Upper lobe of left lung (tissue), 6 donors: ENCODE measurements at places on chromosomes 6 and 20.

DNA sequence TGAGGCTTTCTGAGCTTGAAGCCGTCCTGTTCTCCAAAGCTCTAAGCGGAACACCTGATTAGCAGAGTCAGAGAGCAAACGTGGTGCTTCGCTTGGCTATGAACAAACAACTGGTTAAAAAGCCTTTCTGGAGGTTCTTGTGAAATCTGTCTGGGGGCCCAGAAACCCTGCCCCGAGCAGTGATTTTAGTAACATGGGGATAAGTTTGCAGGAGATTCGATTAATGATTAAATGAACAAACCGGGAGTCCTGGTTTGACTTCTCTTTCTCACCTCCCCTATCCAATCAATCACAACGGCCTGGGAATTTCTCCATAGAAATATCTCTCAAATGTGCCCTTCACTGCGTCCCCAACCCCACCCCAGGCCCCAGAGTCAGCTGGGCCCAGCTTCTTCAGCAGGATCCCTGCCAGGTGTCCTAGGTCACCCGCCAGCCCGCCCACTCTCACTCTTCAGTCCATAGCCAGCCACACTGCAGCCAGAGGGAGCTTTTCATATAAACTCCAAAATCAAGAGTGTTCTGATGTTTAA is 43.6 kb downstream of the ZDHHC14 start:
- no peaks in the 10 kb centered on the region for H3K4me1 ChIP-seq
- DNase-seq, result no peak
- H3K4me3 ChIP-seq, result no peak overlapping the region
- H3K27me3 ChIP-seq, result no peaks in the 10 kb centered on the region

DNA sequence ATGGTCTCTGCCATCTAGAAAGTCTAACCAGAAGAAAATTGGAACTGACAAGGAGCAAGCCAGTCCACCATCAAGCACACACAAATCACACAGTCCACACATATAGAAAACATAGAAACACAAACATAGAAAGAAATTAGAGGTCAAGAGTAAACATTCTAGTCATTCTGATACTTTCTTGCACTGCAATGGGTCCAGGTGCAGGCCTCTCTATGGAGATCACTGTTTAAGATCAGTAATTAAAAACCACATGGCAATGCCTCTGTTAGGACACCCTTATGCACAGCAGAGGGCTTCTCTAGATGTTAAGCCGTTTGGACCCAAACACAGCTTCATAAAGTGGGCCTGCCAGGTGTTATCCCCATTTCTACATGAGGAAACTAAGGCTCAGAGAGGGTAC is 42.8 kb upstream of the SLC22A23 start:
- H3K36me3 ChIP-seq, result no peaks in the 10 kb centered on the region
- H3K27ac ChIP-seq, result no peak overlapping the region
- no peaks in the 10 kb centered on the region for H3K4me1 ChIP-seq
- no peak for DNase-seq
- no peaks in the 10 kb centered on the region for H3K27me3 ChIP-seq

DNA sequence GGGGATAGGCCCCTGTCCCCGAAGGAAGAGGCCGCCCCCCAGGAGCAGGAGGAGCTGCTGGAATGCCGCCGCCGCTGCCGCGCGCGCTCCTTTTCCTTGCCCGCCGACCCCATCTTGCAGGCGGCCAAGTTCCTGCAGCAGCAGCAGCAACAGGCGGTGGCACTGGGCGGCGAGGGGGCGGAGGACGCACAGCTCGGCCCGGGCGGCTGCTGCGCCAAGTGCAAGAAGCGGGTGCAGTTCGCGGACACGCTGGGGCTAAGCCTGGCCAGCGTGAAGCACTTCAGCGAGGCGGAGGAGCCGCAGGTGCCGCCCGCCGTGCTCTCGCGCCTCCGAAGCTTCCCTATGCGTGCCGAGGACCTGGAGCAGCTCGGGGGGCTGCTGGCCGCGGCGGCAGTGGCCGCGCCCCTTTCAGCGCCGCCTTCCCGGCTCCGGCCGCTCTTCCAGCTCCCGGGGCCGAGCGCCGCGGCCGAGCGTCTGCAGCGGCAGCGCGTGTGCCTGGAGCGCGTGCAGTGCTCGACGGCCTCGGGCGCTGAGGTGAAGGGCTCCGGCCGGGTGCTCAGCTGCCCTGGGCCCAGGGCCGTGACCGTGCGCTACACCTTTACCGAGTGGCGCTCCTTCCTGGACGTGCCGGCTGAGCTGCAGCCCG is 630 bp downstream of the PPP1R3G start:
- H3K4me1 ChIP-seq, result peaks cover 27% of the 10 kb centered on the region
- H3K4me3 ChIP-seq, result peak overlapping the region; percentile 68
- peaks cover 13% of the 10 kb centered on the region for H3K27me3 ChIP-seq
- DNase-seq, result peak; percentile 88

- no peaks in the 10 kb centered on the region for H3K36me3 ChIP-seq
- no peak for DNase-seq
- H3K4me3 ChIP-seq, result no peak overlapping the region
- no peaks in the 10 kb centered on the region for H3K4me1 ChIP-seq
- no peak overlapping the region for H3K27ac ChIP-seq
- no peaks in the 10 kb centered on the region for H3K27me3 ChIP-seq
Measured at GRCh38 chr6:140441256-140441655, 1066.8 kb upstream of the CITED2 start.

GRCh38 chr20:57835588-57836455 is 126.0 kb upstream of the PMEPA1 start:
- H3K27ac ChIP-seq, result no peak overlapping the region
- peak; percentile 12 for DNase-seq
- no peaks in the 10 kb centered on the region for H3K4me1 ChIP-seq
- no peaks in the 10 kb centered on the region for H3K27me3 ChIP-seq
- H3K36me3 ChIP-seq, result no peaks in the 10 kb centered on the region

GRCh38 chr20:23584434-23585199 is 16.3 kb upstream of the CST9L start:
- H3K4me3 ChIP-seq, result no peak overlapping the region
- H3K27ac ChIP-seq, result no peak overlapping the region
- no peak for DNase-seq
- H3K36me3 ChIP-seq, result no peaks in the 10 kb centered on the region
- H3K4me1 ChIP-seq, result no peaks in the 10 kb centered on the region
- H3K27me3 ChIP-seq, result no peaks in the 10 kb centered on the region

GRCh38 chr6:157537556-157537955 is 156.6 kb downstream of the ZDHHC14 start:
- no peaks in the 10 kb centered on the region for H3K27me3 ChIP-seq
- no peak overlapping the region for H3K4me3 ChIP-seq
- peaks cover 26% of the 10 kb centered on the region for H3K4me1 ChIP-seq
- peak overlapping the region; percentile 10 for H3K27ac ChIP-seq

DNA sequence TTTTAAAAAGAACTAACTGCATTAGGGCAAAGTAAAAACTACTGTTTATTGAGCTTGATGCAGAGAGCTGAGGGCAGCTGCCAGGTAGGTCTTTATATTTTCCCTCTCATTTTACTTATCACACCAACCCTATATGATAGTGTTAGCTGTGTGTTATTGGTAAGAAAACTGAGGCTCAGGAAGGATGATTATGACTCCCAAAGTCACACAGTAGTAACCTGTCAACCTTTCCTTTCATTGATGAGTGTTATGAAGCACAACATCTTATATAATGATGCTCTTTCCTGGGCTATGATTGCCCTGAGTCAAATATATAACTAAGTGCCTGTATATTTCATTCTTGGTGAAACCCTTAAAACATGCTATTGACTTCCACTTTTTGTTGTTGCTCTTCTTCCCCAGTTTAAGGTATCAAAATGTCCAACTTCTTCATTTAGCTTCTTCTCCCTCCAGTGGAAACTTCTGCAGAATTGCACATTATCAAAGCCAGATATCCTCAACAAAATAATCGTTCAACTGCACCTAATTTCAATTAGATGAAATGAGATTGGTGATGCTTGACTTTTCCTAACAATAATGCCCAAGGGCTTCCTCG is 8.1 kb downstream of the GFOD1 start:
- no peaks in the 10 kb centered on the region for H3K27me3 ChIP-seq
- no peaks in the 10 kb centered on the region for H3K36me3 ChIP-seq
- H3K27ac ChIP-seq, result no peak overlapping the region
- no peak for DNase-seq
